ENCODE measurements at places on chromosomes 5 and 9.

- DNase-seq: no peak
These were observed 60.9 kb downstream of the CXXC5 start for GRCh38 chr5:139708877-139709581.

DNA sequence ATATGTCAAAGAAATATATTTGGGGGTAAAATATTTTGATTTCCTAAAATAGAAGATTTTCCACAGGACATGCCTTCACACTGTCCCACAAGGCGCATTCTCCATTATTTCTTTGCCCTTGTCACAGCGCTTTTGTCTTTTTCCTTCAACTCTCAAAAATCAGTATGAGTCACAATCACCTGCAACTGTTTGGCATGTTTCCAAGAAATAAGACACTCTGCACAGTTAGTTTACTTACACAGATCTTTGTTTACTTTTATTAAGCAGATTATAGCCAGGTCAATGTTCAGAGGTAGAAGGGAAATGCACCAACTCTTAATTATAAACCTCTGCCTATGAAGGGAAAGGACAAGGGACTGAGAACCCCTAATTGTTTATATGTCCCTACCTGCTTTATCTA, 9.5 kb downstream of the CEMIP2 start:
- no peak for DNase-seq

DNA sequence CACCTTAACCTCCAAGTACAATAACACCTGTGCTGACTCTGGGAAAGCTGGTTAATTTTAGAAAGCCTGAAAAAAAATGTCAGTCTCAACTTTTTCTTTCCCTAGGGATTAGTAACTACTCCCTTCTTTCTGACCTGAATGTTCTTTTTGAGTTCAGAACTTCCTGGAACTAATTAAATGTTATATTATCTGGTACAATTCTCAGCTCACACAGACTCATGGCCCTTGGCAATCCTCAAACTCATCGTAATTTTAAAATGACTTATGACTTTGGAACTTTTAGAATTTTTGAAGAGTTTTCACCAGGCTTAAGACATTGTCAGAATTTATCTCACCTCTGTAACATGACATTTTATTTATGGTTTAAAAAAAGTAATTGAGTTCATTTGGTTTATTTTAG, 315.0 kb downstream of the FER start:
- no peak for DNase-seq

DNA sequence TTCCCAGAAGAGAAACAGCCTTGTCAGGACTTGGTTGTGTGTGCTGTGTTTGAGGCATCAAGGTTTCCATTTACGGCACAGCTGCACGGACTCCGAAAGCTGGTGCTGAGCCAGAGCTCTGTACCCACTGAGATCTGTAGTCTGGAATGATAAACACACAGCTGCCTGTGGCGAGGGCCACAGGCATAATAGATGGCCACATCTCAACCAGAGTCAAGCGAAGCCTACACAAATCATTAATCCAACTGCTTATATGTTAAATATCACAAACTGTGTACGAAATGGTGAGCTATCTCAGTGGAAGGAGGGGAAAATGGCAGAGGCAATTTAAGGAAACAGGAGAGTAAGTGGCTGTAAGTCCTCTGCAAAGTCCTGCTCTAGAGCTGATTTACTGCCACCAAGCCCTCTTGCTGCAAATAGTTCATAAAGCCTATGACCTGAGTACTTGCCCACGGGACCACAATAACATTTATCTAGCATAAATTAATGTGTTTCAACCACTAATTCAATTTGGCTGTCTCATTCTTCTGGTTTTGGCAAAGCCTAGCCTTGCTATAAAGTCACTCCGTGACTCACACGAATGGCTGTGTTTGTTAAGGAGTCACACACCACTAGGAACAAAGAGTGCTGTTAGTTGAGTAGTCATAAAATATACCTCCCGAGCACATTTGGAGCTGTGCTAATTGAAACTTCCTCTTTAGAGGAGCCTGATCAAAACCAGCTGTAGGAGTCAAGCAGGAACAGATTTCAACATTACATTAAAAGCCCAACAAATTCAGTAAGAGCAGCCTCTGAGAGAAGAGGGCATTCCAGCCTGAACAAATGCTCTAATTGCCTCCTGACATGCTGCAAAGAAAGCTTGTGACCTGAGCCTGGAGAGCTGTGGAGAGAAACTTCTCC, 738.6 kb upstream of the ZNF608 start:
- no peak for DNase-seq

DNA sequence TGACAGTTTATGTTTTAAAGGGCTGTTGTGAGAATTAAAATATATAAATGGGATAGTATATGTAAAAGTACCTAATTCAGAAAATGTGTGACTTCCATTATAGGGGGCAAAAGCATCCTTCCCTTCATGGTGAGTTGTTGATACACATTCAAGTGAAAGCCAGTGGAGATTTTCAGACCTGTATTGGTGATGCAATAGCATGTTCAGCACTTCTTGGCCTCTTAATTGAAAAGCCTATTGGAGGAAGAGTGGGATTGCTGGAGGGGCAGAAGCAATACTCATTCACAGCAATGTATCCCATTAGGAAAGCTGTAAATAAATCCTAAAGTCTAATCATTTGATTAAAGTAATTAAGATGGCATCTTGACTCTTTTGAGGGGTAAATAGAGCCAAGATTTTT, 17.4 kb downstream of the TRIM32 start:
- no peak for DNase-seq

GRCh38 chr5:176818391-176819098, 8.2 kb downstream of the UNC5A start:
- DNase-seq: no peak

- DNase-seq: no peak
These were observed 9.8 kb upstream of the GLE1 start for GRCh38 chr9:128494746-128495129.

DNA sequence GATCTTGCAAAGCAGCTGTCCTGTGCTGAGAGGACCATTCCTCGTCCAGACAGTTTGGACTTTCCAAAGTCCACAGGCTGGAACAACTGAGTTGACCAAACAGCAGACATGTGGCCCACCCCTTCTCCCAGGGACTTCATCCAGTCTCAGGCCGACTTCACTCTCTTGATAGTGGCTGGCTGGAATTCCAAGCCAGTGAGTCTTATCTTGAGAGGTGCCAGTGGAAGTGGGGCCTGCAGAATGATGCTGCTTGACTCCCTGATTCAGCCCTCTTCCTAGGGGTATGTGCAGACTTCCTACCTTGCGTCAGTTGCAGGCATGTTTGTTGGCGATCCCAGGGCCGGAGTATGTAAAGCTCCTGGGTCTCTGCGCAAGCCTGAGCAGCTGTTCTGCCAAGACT, 131.4 kb upstream of the TSLP start:
- DNase-seq: no peak

DNA sequence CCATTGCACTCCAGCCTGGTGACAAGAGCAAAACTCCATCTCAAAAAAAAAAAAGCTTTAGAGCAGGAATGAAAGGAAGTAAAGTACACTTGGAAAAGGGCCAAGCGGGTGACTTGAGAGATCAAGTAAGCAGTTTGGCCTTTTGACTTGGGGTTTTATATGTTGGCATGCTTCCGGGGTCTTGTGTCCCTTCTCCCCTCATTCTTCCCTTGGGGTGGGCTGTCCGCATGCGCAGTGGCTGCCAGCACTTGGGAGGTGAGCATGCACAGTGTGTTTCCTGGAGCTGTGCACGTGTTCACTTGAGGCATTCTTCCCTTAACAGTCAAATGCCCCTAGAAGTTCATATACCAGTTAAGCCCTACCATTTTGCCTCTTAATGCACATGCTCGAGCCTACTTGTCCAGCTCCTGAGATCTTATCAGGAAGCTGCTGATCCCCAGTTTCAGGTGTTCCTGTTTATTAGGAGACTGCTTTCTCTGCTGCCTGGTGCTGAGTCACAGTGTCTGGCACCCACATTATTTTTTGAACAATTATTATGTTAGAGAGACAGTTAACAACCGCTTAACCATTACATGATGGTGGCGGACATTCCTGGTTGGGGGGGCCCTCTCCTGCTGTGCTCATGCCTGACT, 32.6 kb upstream of the PRRC2B start:
- DNase-seq: no peak

DNA sequence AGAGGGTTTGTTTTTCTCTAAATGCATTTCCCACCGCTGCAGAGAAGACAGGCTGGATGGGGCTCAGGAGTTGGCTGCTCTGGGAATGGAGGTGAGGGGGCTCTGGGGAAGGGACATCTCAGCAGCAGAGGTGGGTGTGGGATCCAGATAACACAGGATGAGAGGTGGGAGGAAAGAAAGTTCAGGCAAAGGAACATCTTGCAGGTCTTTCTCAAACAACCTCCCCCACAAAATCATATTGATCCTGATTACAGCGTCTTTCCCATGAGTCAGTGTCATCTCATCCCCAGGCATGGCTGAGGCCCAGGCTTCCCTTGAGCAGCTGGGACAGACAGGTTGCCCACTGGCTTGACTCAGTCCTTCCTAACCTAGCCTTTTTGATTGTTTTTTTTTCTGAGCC, 11.3 kb upstream of the ACSL6 start:
- DNase-seq: no peak

DNA sequence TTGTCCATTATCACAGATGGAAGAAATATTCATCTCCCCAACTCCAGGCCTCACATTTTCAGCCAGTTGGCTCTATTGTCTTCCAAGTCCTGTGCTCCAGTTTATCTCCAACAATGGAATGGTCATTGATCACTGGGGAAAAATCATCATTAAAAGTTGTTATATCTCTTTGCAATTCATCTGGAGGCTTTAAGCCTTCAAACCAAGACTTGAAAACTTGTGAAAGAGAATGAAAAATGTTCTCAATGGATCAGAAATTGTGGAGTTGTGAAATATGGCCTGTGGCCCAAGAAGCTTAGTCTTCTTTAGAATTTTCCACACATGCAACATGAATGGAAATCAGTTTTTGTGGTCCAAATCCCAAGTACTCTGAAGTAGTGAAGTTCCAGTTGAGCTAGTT, 569.6 kb downstream of the EBF1 start:
- no peak for DNase-seq

GRCh38 chr5:125160787-125161502, 414.5 kb upstream of the ZNF608 start:
- no peak for DNase-seq

GRCh38 chr9:108547411-108548135, 308.2 kb downstream of the ACTL7B start:
- no peak for DNase-seq

GRCh38 chr9:136900988-136901515, 14.7 kb downstream of the TRAF2 start:
- DNase-seq: no peak

GRCh38 chr5:94066437-94067207, 325.2 kb upstream of the POU5F2 start:
- DNase-seq: no peak

DNA sequence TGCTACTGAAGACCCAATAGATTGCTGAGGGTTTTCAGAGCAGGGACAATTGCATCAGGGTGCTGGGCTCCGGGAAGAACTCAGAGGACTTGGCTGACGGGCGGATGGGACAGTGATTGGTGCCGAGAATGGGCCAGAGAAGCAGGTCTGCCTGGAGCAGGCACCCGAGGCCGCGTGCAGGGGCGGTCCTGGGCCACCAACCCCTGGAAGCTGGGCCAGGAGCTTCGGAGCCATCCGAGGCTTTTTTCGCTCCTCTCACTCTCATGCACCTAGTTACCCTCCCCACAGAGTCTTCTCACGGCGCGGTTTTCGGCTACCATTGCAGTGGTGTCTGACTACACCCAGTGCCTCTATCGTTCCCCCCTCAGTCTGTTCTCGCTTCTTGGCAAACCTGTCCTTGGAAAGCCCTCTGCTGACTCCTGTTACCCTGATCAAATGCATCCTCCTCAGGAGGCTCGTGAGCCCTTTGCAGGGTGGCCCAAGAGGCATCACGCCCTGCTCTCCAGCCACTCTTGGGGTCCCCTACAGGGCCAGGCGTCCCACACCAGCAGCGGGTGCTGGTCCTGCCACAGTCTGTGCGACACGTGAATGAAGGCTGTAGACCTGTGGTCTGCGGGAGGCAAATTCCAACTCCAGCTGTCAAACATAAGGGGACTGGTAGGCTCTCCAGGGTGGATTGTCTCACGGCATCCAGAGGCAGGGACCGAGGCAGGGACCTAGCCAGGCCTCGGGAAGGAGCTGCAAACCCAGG, 1.2 kb upstream of the CLPTM1L start:
- no peak for DNase-seq

DNA sequence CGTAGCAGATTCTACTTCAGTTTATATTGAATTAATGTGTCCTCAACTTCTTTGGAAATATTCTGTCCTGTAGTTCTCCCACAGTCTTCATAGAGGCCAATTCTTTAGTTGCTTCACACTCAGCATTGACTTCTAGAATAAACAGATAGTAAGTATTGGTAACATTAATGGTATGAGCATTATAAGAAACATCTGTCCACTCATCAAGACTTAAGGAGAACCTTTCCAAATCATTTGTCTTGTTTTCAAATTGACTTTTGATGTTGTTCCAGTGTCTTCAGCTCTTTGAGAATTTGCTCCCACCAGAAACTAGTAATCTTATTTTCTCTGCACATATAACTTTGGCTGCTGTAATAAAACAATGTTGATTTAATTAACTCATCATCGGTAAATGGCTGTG, 18.3 kb downstream of the RANBP17 start:
- no peak for DNase-seq

DNA sequence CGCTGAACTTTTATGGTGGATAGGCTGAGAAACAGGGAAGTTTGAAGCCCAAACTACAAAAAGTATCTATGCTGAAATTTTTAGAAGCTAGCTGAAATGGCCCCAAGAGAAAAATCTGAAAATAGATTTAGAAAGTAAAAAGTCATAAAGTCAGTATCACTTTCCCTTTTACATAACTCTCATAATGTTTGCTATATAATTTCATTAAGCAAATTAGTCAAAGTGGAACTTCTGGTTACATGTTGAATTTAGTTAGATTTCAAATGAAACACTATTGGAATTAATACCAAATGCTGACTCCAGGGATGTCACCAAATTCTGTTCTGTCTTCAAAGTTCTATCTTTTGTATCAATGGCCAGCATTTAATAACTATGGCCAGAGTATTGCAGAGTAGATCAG, 126.9 kb downstream of the TTC39B start:
- no peak for DNase-seq

DNA sequence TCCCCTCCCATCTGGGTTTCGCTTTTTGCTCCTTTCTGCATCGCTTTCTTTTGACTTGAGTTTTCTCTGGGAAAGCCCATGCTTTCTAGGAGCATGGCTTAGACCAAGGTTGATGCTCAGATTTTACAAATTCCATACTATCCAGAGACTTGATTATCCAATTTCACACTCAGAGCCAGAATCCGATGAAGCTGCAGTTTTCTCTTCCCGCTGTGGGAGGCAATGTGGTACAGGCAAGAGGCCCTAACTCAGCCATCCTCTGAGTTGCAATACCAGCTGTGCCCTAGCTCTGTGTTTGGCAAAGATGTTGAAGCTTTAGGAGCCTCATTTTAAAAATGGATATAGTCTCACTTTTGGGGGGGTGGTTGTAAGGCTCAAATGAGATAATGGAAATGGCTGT, 85.1 kb downstream of the BRINP1 start:
- DNase-seq: no peak

All from activated CD4-positive, CD25-positive, alpha-beta regulatory T cell (primary cell).